ENCODE measurements at places on chromosomes 4 and X. TPM values are rescaled to one million over a fixed set of nuclear protein-coding genes. Genes with fewer than 3 reads are reported as not detected.

Gene MTMR8
- 2.2 TPM for total RNA-seq

DNA sequence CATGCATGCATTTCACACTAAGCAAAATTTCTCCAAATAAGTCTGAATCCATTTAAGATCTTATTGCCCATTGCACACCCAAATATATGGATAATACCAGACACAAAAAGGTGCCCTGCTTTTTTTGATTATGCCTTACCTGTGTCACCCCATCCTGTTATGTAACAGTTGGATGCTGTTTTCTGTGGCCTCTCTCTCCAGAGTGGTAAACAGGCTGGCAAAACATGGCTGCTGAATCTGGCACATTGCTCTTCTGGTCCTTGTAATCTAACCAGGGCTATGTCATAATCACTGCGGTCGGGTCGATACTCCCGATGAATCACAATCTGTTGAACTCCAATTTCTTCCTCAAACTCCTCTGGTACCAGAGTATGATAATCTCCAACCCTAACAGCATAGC lies 70.1 kb downstream of the PRSS12 start:
- no peak for DNase-seq

GRCh38 chrX:153763298-153763932 lies 634 bp upstream of the PLXNB3 start:
- DNase-seq = no peak

DNA sequence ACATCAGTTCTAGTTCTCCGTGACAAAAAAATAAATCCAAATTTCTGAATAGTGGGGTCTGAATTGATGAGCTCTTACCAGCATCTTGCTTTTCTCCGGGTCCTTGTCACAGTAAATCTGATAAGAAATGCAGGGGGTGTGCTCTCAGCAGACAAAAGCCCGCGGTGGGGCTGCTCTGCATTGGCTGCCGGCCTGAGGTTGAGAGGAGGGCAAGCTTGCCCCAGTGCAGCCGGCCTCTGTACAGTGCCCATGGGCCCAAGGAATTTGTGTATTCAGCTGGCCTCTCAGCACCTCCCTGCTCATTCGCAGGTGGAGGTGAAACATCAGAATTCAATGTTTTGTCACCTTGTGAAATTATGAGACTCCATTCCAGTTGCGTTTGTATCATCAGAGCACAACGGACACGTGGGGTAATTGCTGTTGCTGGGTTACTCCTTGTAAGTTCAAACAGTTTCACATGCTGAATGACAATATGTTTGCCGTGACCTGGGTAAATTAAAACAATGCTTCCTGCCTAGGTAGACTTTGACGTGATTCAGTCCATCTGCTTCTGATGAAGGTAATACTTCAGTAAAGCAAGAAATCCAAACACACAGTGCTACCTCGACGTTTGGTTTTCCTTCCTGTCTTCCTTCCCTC lies 596.4 kb downstream of the MID1IP1 start:
- no peak for DNase-seq

Measured in breast epithelium (tissue), 4 donors.